Osteocyte (in vitro differentiated cells): ENCODE measurements at places on chromosomes 3 and 15. TPM values are rescaled to one million over a fixed set of nuclear protein-coding genes. Genes with fewer than 3 reads are reported as not detected.

The CGNL1 gene
- 5.5 and 6.2 TPM in 2 replicates for total RNA-seq

- no peak for DNase-seq
- no peaks in the 10 kb centered on the region for H3K4me1 ChIP-seq
- no peaks in the 10 kb centered on the region for H3K36me3 ChIP-seq
- peaks cover 9% of the 10 kb centered on the region for H3K27me3 ChIP-seq
Observed at GRCh38 chr3:157914882-157915281, 191.3 kb downstream of the SHOX2 start.

GRCh38 chr15:69578787-69579583 is 126.4 kb downstream of the RPLP1 start:
- peaks cover 47% of the 10 kb centered on the region for H3K27me3 ChIP-seq
- DNase-seq, result no peak
- H3K36me3 ChIP-seq, result no peaks in the 10 kb centered on the region
- no peak overlapping the region for H3K27ac ChIP-seq

- H3K27ac ChIP-seq, result no peak overlapping the region
- H3K36me3 ChIP-seq, result no peaks in the 10 kb centered on the region
- no peaks in the 10 kb centered on the region for H3K4me1 ChIP-seq
Observed at GRCh38 chr3:132117642-132118041, 82.8 kb upstream of the CPNE4 start.

- H3K4me3 ChIP-seq, result no peak overlapping the region
- H3K4me1 ChIP-seq, result no peaks in the 10 kb centered on the region
- H3K27ac ChIP-seq, result no peak overlapping the region
- no peak for DNase-seq
- H3K27me3 ChIP-seq, result no peaks in the 10 kb centered on the region
- no peaks in the 10 kb centered on the region for H3K36me3 ChIP-seq
Observed at GRCh38 chr3:55245351-55245750, 241.8 kb downstream of the WNT5A start.

GRCh38 chr3:79846148-79846933 is 78.5 kb upstream of the ROBO1 start:
- DNase-seq, result no peak
- no peaks in the 10 kb centered on the region for H3K36me3 ChIP-seq
- no peak overlapping the region for H3K4me3 ChIP-seq
- no peaks in the 10 kb centered on the region for H3K27me3 ChIP-seq
- H3K4me1 ChIP-seq, result peaks cover 54% of the 10 kb centered on the region

DNA sequence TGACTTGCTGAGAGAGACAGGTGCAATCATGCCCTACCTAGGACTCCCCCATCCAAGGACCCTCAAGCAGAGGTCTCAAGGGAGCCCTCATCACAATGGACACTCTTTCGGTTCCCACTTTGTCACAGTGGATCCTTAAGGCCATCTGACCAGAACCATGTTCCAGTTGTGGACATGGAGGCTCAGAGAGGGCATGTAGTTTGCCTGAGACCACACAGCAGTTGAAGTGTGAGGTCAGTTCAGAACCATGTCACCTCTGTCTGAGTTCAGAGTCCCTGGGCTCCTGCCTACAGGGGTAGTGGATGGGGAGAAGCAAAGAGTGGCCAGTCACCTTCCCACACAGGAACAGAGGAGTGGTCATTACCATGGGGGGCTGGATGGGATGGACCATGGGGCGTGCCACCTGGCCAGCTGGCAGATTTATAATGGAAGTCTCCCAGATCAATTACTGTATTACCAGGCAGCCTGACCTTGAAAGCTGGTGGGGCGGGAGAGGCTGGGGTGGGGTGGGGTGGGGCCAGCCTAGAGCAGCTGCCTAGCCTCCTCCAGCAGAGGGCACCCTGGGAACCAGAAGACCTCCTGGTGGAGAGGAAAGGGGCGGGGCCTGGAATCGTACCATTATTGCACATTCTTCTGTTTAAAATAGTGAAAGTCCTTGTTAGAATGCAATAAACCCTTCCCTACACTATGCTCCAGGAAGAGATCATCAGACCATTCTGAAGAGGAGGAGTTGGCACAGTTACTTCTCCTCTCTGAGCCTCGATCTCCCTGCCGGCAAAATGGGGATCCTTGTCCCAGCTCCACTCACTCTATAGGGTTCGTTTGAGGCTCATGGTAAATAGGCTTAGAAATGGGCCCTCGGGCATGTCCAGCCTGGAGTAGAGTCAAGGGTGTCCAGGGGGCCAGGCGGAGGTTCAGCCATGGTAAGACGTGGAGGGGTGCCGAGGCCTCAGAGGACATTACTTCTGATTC is 26.9 kb upstream of the LINGO1 start:
- no peak overlapping the region for H3K27ac ChIP-seq
- no peaks in the 10 kb centered on the region for H3K36me3 ChIP-seq
- no peak overlapping the region for H3K4me3 ChIP-seq
- H3K27me3 ChIP-seq, result peaks cover 22% of the 10 kb centered on the region
- no peaks in the 10 kb centered on the region for H3K4me1 ChIP-seq
